CD4-positive, CD25-positive, alpha-beta regulatory T cell (primary cell): ENCODE measurements at places on chromosomes 2 and 18.

GRCh38 chr2:209687323-209687969 lies 84.2 kb upstream of the UNC80 start:
- DNase-seq: no peak

GRCh38 chr2:129923265-129924091 lies 56.0 kb upstream of the RAB6C start:
- DNase-seq: no peak

GRCh38 chr2:85577386-85578242 lies at the start of gene VAMP8:
Gene VAMP8, plus strand, starts transcription at chr2:85577586. Its CDS starts 61 bp downstream, at chr2:85577647.
- DNase-seq: peak; percentile 54

- DNase-seq: no peak
Observed at GRCh38 chr2:209526561-209526960, 102.7 kb downstream of the MAP2 start.

- DNase-seq: no peak
Observed at GRCh38 chr2:25570161-25570845, 103.1 kb downstream of the DTNB start.

GRCh38 chr18:39788383-39788782 lies 2166.7 kb upstream of the PIK3C3 start:
- no peak for DNase-seq

DNA sequence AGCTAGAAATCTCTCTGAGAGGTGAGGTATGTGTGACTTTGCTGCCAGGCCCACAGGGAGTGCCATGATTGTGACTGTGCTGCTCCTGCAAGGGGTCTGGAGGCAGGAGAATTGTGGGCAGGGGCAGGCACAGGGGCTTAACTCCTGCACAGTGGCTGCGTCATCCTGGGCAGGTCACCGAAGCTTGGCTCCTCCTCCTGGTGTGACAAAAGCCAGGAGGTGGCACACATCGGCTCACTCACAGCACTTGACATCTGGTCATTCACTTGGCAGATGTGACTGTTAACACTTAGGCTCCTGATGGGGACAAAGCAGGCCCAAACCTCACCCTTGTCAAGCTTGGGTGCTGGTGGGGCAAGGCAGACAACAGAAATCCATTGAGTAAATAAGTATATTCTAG lies 36.4 kb upstream of the GLI2 start:
- no peak for DNase-seq

DNA sequence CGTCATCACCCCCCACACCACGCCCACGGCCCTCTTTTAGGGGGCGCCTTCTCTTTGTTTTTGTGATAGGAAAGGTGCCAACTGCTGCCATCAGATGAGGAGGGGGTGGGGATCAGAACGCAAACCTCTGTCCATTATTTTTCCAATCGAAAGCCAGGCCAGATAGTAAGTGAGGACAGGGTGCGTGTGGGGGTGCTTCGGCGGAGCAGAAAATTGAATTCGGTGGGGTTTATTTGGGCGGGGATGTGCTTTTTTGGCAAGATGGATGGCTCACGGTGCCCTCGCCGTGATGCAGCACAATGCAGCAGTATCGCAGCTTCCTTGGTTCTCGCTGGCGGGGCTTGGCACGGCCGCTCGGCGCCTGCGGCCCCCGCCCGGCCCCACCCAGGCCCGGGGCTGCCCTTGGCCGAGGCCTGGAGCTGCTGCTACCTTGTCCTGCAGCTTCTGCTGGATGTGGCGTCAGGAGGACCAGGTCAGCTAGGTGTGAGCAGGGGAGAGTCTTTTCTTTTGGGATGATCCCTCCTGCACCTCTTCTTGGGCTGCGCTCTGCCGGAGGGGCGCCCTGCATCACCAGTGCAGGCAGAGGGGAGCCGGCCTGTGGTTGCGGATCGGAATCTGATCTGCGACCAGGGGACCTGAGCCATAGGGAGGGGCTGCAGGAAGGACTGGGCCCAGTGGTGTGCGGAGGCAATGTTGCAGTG lies 1.3 kb downstream of the SPTBN1 start:
- no peak for DNase-seq

DNA sequence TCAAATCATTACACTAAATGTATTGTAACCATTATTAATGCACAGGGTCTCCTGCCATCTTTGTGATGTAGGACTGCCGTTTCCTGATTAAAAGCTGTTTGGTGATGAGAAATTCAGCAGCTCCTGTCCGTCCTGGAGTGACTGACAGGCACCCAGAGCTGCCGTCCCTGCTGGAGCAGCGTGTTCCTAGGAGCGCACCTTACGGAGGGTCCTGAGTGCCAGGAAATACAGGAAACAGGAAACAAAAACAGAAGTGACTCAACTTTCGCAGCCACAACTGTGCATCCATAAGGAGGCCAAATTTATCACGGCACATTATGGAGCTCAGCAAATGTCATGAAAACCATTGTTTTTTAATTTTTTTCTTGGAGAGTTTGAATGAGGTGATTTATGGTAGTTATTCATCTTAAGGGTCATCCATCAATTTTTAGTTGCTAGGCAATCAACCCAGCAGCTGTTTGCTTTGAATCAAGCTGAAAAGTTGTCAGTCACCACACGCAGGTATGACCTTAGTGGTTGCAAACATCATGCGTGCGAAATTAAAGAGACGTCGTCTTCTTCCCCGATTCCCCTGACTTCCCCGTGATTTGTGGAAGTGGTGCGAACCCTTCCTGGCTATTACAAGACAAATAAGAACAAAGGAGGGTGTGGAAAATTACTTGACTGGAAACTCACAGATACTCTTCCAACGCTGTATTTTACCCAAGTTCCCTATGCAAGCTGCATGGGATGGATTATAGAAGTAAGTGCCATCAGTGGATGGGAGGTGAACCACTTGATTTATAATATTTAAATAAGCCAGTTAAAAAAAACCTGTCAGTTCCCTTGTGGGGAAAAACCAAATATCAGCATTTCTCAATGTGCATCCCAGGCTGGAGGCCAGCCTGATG lies 19.8 kb downstream of the TSHZ1 start:
- DNase-seq: no peak

DNA sequence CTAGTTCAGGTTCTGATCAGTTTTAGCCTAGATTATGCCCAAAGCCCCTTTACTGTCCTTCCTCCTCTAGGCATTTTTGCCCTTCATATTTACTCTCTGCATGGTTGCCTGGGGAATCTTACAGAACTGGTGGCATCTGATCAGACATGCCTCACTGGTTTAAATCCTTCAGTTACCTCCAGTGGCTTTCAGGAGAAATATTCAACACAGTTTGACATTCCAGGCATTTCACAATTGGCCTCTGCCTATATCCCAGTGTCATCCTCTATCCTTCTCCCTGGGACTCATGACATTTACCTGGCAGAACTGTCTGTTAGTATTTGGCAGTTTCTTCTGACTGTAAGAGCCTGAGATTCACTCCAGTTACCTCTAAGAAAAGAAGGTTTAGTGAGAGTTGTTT lies 152.9 kb upstream of the MEIS1 start:
- DNase-seq: no peak

DNA sequence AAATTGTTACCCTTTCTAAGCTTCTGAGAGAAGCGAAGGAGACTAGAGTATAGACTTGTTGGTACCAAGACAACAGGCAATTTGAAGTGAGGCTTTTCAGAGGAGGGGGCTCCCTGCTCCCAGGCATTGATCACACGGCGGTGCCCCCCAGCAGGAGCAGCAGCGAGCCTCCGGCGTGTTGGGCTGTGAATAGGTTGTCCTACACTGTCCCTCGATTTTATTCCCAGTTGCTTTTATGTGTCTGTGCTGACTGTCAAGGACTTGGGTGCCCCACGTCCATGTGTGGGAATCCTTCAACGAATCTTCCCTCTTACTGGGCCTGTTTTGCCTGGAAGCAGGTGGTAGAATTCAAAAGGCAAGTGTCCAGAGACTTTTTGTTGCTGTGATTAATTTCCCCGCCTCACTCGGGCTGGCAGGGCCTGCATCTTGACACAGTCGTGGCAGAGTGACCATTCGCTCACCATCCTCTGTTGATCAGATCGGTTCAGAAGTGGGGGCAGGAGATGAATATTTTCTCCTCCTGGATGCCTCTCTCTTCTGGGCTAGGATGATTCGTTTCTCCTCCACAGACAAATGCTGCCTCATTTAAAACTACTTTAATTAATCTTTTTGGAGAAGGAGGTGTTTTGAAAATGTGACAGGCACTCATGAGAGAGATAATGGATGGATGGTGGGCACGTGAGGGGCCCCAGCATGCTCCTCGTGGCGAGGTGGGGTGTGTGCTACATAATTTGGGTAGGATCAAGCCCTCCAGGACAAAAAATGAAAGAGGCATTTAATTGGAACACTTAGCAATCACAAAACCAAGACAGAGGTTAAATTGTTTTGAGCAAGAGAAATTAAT lies 77.6 kb downstream of the SMIM21 start:
- no peak for DNase-seq

- DNase-seq: no peak
Observed at GRCh38 chr2:64888591-64889309, 100.4 kb upstream of the SLC1A4 start.

- no peak for DNase-seq
Observed at GRCh38 chr2:133265432-133265949, 302.8 kb downstream of the NCKAP5 start.

DNA sequence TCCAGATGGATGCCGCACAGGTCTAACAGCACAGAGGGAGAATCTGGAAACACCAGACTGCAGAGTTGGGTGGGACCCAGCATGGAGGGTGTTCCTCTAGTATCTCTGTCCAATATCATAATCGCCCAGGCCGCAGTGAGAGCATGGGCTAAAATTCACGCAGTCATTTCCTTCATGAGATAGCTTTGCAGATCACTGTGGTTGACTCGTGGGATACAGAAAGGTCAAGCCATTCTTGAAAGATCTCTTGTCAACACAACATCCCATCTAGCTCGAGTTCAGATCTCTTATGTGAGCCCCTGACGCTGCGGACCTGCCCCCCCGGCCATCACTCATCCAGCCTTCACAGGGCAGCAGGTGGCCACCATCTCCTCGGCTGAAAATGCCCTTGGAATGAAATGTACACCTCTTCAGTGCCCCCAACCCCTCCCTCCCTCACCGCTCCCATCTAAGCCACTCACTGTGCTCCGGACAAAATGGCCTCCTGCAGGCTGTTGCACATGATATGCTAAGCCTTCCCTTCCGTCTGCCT lies 45.9 kb downstream of the FOSL2 start:
- no peak for DNase-seq

GRCh38 chr2:106700616-106701015 lies 185.4 kb downstream of the ST6GAL2 start:
- DNase-seq: no peak

GRCh38 chr2:23221901-23222300 lies 163.1 kb upstream of the KLHL29 start:
- no peak for DNase-seq

GRCh38 chr2:95158891-95159619 lies 593 bp downstream of the ZNF514 start:
- DNase-seq: no peak

- no peak for DNase-seq
Observed at GRCh38 chr2:224031358-224031970, 7.6 kb downstream of the SERPINE2 start.

- DNase-seq: no peak
Observed at GRCh38 chr2:222622910-222623309, 33.0 kb downstream of the FARSB start.

- no peak for DNase-seq
Observed at GRCh38 chr2:189609853-189610252, 29.3 kb upstream of the SLC40A1 start.

DNA sequence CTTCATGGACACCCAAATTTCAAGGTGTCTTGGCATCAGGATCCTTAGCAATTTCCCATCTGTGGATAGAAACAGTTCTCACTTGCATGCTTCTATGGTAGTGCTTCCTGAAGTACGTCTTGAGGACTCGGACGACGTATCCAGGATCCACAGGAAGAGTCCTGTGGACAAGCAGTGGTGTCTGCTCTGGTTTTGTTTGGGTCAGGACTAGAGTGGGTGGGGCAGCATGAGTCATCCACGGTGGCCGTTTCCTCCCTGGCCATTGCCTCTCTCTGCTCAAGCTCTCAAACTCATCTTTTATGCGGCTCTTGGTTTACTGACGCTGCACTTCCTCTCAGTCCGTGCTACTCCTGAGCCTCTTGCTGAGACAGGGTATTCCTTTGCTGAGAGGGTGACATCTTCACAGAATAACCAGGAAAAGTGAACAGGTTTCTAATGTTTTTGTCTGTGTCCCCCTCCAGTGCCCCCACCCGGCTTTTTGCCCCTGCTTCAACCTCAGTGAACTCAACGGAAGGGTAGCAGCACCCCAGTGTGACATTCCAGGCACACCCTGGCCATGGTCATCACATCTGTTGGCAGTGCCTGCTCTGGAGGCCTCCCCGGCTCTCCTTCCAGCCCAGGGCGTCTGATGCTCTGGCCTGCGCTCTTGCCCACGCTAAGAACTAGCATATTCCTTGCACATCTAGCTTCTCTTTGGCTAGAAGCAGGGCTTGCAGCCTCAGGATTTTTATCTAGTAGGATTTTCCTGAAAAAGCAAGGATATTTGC lies 62.2 kb downstream of the ARMC9 start:
- no peak for DNase-seq

DNA sequence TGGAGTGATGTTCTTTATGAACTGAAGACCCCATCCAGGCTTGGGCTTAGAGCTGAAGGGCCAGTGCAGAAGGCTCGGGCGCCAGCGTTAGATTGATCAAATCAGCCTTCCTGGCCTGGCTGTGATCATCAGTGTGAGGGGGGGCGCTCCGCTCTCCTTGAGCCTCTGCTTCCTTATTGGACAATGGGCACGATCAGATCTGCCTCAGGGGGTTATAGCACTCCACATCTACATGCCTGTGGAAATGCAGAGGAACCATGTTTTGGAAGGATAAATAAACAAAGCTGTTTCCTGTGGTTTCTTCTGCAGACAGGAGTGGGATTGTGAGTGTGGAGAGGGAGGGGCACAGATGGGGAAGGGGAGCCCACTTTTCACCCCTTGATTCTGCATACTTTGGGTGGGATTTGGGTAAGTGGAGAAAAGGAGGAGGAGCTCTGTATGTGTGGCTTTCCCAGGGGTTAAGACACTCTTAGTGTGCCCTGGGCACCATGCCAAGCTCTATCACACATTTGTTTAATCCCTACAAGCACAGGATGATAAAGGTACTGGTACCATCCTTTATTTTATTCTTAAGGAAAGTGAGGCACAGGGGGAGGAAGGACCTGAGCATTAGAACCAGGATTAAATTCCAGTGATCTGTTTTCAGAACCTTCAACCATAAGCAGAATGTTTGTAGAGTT lies 150.5 kb downstream of the EN1 start:
- DNase-seq: no peak
